ENCODE measurements at places on chromosomes 6 and 20.

DNA sequence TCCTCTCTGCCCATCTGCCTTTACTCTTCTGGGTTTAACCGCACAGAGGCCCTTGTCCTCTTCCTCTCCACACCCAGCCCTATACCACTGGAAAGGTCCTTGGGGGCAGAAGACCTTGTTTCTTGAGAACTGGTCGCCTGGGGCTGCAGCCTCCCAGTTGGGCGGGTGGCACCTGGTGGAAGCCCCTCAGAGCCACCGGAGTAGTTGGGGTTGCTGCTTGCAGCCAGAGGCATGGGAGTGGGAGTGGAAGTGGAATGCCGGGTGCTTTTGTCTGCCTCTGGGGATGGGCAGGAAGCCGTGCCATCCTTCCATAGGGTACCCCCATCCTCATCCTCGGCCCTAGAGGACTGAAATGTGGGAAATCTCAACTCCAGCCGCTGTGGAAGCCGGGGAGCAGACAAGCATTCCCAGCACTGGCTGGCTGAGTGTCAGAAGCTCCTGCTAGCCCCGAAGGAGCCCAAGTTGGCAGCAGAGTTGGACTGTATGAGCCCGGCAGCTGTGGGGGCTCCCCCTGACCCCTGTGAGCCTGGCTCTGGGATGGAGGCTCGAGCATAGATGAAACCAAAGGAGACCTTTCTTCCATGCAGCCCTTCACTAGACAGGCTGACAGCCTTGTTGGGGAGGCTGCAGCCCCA is 1.2 kb downstream of the VSTM2L start:
- no peak for DNase-seq

DNA sequence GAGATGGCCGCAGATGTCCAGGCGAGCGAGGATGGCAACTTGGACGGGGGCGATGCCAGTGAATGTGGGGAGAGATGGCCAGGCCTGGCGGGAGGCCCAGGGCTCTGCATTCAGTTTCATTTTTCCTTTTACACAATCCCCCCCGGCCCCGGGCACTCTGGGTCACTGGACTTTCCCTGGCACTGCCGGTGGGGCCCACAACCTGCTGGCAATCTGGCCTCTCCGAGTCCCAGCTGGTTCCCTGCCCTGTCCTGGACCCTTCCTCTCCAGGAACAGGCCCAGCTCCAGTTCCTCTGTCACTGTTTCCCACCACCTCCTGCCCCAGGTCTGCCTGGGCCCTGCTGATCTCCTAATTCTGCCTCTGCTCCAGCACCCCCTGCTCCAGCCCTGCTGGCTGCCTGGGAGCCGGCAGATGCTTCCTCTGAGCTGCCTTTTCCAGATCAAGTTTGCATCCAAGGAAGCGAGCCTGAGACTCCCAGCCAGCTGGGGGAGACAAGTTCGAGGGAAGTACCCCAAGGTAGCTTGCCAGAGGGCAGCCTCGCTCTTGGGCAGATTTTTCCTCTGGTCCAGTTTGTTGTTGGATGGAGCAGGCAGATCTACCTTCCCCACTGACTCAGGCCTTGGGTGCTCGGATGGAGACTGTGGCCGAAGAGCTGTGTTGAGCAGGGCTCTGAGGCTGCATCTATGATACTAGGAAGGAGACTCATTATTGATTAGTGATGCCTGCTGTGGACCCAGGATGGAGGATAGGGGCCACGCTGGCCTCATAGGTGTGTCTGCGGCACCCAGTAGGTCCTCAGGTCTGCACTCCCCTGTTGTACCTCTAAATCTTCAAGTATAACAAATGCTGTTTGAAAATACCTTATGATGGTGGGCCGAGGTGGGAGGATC is 83.2 kb downstream of the CEBPB start:
- DNase-seq = no peak

- DNase-seq = no peak
Observed at GRCh38 chr6:160791981-160792418, 90.0 kb downstream of the PLG start.

GRCh38 chr6:8831366-8832152 is 396.2 kb upstream of the SLC35B3 start:
- peak; percentile 43 for DNase-seq

DNA sequence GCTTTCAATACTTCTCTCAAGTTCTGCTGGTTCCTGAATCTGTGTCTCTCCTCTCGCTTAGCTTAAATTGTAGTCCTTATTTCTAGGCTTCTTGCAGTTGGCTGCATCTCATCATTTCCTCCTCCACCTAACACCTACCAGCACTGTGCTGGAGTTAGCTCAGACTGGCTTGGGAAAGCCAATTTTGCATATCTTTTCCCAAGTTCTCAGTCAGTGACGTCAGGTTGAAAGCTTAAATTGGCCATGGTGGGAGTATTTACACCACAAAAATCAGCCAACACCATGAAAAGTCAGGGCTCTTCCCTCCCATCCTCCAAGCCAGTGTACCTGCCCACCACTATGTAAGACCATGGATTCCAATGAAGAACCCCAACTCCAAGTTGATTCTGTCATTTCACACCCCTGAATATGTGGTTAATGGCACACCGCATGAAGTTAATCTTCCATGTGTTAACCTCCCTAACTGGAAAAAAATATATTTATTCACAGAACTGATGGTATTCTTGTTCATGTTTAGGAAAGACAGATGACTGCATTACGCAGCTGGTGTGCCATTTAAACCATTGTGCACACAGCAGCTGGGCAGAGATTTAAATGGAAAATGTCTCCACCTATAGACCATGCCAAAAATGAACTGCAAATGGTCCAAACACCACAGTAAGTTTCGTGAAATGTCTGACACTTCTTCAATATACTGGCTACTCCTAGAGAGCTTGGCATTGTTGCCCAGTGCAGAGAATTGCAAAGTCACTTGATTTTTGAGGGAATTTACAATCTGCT is 274.1 kb upstream of the MAP3K7 start:
- no peak for DNase-seq

DNA sequence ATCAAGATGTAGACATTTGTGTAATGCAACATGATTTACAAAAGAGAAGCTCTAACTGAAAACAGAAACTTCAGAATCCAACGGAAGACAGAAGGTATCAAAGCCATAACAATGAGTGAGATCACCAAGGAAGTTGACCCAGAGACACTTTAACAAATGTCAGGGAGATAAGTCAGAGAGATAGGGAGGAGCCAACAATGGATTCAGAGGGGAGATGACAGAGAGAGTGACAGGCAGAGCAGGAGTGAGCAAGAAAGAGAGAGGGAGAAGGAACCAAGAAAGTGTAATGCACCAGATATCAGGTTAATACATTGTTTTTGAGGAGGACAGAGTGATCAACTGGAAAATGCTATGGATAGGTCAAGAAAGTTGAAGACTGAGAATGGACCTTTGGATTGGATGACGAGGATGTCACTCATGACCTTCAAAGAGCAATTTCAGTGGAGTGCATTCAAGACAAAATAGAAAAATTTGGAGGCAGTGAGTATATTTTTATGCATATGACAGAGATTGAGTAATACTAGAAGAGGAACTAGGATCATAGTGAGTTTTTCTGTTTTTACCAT is 86.6 kb downstream of the TRDN start:
- DNase-seq = no peak

DNA sequence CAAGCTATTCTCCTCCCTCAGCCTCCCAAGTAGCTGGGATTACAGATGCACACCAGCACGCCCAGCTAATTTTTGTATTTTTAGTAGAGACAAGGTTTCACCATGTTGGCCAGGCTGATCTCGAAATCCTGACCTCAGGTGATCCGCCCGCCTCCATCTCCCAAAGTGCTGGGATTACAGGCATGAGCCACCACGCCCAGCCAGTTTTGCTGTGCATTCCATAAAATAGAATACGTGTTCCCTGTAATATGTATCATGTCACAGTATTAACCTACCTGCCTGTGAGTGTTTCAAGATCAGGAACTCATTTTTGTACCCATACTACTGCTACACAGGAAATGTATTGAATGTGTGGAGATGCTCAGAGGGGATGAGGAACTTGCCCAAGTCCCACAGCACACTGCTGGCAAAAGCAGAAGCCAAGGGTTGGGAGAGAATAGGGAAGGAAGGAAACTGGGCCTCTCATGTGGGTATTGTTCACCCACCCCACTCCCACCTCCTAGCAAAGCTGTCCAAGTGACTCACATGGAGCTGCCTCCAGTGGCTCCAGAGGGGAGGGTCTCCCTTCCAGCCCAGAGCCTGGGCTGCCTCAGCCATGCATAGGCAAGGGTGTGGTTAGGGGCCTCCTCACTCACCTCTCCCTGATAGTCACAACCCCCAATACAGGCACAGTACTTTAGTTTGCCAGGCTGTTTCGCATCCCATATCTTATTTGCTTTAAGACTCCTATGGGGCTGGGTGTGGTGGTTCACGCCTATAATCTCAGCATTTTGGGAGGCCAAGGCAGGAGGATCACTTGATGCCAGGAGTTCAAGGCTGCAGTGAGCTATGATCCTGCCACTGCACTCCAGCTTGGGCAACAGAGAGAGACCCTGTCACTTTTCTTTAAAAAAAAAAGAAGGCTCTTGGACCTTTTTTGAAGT is 9.4 kb downstream of the HM13 start:
- DNase-seq = no peak

DNA sequence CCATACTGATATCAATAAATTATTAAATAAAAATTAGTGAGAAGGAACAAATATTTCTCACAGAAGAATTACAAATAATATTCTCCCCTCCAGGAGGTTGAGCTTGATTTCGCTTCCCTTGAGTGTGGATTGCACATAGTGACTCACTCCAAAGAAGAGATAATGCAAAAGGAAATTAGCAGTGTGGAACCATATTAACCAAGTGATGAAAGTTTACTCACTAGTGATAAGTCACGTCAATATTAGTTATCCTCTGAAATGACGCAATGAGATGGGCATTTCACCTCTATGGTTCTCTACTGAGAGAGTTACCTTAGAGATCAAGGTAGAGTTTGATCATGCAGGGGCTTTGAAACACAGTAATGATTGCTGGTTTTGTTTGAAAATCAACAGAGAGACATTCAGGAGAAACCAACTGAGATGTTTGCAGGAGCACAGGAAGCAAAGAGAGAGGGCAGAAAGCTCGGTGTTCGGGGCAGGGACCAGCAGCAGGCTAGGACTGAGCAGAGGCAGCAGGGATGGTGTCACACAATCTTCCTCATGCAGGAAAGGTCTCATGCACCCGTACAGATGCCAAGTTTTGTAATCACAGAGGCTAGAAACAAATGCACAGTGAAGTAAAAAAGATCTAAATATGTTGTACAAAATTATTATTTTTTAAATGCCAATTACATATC is 634.5 kb downstream of the QKI start:
- peak; percentile 45 for DNase-seq

GRCh38 chr6:151374036-151374683 is 17.2 kb downstream of the ZBTB2 start:
- DNase-seq = no peak

DNA sequence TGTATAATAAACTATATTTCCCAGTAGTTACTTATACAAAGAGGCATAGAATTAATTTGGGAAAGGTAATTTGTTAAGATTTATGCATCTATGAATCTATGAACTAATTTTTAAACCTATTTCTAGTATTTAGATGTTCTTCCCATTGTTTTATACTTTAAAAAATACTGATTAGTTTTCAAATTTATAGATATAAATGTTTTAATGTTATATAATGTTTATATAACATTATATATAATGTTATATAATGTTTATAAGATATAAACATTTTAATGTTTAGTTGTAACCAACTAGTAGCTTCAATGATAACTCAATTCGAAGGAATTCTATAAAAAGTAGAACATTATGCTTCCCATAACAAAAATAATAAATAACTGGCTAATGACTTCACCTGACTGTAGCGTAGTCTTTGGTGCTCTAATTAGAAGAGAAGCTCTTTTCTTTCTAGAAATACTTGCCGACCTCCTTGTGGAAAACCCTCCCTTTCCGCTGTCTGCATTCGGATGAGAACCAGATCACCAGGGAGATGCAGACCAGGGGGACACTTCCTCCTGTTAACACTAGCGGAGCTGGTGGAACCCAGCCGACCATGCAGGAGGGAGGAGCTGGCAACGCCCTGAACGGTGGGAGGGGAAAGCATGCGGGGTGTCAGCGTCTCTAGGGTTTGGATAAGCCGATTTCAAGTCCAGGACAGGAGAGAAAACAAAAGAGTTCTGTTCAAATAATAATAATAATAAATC is 158.4 kb downstream of the OR2B2 start:
- DNase-seq = peak; percentile 95

GRCh38 chr6:140586426-140587061 is 1212.1 kb upstream of the CITED2 start:
- DNase-seq = no peak

DNA sequence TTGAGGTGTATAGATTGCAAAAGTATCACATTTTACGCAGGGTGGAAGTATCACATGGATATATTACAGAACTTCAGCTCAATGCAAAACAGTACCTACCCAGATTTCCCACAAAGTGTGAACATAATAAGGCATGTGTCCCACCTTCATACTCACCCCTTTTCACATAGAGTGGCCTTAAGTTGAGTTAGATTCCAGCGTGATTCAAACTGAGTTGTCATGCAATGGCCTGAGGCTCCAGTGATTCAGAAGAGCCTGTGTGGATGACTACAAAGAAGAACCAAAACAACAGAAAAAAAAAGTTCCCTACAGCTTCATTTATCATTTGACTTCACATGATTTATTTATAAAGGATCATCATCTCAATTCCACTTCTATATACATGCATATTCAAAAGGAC is 309.7 kb downstream of the SLC35F1 start:
- peak; percentile 3 for DNase-seq

- DNase-seq = peak; percentile 57
Observed at GRCh38 chr6:7085911-7086310, 21.9 kb upstream of the RREB1 start.

Data from Daoy (cell line).